ENCODE measurements at places on chromosomes 13 and 19.

GRCh38 chr13:79874396-79875360 is 393.7 kb downstream of the NDFIP2 start:
- no peak for DNase-seq

DNA sequence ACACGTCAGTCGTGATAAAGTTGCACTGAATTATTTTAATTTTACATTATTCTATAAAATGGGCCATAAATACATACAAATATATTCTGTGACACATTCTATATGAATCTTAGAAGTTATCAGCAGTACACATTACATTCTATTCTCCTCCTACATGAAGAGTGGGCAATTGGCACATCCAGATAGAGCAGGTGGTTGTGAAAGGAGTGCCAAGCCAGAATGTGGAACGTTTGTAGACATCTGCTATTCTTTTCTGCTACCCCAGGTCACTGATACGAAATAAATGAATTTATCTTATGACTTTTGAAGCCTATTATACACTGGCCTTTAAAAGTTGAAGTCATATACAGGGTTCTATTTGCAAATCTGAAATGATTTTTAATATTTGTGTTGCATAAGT is 373.2 kb downstream of the PCDH17 start:
- DNase-seq, result no peak

DNA sequence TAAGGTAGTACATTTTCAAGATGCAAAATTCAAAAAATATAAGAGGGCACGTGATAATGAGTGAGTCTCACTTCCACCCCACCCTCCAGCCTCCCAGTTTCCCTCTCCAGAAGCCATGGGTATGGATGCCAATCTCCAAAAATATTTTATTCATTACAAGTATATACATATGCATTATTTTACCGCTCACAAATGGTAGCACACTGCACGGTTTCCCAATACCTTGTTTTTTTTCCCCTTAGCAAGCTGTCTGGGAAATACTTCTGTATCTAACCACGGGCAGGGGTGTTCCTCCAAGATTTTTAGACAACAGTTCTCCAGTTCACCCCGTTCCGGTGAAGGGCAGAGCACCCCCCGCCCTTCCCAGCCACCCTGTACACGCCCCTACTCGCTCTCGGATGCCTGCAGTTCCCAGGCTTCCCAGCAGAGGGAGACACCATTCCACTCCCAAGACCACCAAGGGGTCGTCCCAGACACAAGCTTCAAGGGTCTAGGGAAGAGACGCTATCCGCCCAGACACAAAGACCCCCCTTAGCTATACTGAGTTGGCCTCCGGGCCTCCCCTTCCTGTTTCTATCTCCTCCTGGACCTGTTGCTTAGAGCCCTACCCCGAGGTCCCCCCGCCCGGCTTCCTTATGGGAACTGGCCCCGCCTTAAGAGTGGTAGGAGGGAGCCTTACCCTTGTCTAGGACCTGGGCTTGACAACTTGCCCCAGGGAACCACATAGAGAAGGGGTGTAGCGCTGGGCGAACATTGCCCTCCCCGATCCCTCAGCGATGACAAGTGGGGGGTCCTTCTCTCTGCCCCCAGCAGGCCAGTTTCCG is 1.1 kb upstream of the FXYD3 start:
- DNase-seq, result peak; percentile 43

- DNase-seq, result peak; percentile 96
These were observed 13.6 kb downstream of the LCP1 start for GRCh38 chr13:46168341-46168740.

DNA sequence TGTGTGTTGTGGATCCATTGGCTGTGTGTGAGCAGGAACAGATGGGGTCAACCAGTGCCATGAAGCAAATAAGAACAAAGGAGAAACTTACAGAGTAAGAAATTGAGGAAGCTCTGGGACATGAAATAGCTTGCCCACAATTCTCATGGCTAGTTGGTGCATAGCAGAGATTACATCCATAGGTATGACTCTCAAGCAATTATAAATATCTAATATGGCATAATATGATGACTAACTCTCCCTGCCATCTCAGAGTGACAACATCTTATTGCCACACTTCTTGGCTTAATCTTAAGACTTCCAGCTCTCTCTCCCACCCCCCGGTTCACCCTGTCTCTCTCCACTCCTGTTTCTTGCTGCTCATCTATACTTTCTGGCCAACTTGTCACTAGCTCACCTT is 53.3 kb downstream of the OXGR1 start:
- no peak for DNase-seq

GRCh38 chr13:48533961-48534600 is 1.2 kb upstream of the RCBTB2 start:
- peak; percentile 51 for DNase-seq

DNA sequence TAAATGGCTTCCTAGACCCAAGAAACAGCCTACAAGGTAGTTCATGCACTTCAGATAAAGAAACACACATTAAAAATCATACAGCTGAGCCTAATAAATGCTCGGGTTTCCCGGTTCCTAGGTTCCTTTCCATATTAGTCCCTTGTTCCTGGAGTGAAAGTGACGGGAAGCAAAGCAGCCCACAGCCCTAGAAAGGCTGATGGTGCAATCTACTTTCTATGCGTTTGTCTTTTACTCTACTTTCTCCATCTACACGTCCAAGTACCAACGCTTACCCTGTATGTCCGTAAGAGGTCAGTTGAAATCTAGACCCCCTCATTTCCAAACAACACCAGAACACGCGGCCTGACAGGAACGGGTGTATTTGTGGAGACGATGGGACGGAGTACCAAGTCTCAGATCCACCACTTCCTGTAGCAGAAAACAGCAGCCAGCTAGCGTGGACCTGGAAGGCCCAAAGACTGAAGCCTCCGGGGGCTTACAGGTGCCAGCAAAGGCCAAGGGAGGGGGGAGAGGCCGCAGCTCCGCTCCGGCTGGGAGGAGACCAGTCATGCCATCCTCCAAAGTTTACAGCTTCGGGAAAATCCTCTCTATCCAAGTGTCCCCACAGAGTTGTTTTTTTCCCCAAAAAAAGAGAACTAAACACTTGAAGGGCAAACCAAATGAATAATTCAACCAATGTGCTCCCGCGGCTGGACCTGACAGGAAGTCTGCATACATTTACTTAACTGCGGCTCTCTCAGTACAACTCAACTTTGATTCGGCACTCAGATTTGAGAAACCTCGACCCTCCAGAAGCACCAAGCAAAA is 34.1 kb downstream of the STK24 start:
- DNase-seq, result peak; percentile 32

DNA sequence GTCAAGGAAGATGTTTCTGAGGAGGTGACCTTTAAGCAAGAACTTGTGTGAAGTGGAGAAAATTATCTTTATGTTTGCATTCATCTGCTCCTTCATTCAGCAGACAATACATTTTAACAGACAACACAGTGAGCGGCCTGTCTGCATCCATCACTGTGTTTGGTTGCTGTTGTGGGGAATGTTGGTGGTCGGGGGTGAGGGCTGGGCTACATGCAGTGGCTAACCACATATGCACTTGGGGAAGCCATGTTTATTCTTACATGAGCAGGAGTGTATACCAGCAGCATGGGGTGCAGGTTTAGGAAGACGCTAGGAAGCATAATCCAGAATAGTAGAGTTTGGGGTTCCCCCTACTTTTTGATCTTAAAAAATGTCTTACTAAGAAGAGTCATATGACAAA is 66.4 kb downstream of the DHRS12 start:
- DNase-seq, result peak; percentile 41

DNA sequence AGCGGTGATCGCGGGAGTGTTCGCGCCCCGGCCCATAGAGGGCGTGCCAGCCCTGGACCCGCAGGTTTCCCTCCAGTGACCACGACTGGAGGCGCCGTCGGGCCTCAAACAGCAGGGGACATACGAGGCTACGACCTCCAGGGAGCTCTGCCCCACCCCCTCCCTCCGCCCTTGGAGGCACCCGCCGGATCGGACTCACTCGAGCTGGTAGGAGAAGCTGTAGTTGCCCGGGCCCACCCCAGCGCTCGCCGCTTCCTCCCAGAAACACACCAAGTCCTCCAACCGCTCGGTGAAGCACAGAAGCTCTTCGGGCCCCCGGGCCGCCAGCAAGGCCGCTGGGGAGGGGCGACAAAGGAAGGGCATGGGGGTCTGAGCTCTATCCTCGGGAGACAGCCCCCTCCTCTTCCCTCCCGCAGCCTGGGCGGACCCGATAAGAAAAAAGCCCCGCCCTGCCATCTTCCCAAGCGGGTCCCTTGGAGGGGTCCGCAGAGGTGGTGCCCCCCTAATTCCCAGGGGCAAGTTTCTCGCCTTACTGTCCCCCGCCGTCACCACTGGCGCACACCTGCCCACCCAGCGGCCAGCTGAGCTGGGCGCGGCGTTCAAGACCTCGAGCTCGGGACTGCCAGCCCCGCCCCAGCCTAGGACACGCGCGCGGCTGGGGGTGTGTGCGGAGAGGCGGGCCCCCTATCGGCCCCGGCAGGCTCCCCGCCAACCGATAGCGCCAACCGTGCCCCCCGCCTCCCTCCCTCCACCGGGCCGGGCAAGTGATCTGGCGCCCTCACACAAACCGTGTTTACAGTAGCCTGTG is 1.0 kb downstream of the EPOR start:
- DNase-seq, result peak; percentile 72

DNA sequence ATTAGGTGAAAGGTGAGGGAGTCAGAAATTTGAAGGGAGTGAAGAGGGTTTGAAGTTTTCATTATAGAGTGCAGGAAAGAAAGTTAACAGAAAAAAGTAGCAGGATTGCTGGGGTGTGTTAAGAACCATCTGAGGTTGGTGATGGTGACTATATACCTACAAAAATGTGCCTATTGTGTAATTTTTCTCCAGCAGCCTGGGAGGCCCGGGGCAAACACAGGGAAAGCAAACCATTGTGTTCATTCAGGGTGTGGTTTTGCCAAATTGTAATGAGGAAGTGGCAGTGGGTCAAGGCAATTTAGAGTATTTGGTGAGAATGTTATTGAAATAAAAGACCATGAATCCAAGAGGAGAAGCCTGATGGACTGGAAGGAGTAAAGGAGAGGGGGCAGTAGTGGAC is 8.2 kb upstream of the SUCLA2 start:
- peak; percentile 85 for DNase-seq

DNA sequence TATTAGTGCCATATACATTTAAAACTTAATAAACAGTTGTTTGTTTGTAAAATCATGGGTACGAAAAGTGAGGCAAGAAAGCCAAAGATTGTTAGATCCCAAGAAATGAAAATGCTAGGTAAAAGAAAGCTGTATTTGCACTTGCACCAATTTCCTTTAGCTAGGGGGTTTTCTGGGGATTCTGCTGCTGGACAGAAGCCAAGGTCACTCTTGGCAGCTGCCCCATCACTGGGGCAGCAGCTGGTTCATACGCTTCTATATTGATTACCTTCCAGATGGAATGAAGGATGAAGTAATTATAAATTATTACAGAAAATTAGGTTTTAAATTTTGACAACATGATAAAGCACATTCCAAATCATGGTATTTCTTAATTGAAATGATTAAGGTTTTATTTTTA is 127.4 kb downstream of the SLITRK5 start:
- no peak for DNase-seq

GRCh38 chr13:40613914-40614313 is 52.5 kb downstream of the FOXO1 start:
- DNase-seq, result no peak

DNA sequence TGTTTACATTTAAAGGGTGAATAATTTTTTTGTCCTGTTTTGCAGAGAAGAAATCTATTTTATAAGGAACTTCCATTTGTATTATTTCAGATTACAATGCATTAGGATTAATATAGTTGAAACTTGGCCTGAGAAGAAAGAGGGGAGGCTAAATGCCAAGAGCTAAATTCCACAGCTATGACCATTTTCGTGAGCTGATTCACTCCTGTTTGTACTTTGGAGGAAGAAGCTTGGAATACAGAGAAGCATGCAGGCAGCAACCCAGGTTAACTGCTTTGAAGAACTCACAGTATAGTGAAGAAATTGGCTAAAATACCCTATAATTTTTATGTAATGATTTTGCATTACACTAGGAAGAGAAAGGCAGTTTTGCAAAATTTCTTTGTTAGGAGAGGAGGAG is 309.4 kb upstream of the KLF12 start:
- DNase-seq, result no peak

DNA sequence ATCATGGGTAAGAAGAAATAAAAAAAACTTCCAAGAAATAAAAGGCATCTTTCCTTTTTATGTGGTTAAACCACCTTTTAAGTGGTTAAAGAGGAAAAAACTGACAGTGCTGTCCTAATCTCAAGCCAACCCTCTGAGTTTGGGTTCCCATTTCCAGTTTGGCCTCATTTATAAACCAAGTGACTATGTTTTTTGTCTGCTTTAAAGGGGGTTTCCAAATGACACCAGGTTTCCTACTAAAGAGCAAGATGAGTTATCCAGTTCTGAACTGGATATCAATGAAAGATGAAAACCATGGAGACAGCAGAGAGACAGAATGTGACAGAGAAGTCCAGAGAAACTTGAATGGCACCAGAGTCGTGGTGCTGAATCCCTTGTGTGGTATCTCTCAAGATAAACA is 251.5 kb downstream of the ABCC4 start:
- DNase-seq, result no peak

GRCh38 chr13:24080134-24080533 is 80.4 kb upstream of the SPATA13 start:
- DNase-seq, result no peak

DNA sequence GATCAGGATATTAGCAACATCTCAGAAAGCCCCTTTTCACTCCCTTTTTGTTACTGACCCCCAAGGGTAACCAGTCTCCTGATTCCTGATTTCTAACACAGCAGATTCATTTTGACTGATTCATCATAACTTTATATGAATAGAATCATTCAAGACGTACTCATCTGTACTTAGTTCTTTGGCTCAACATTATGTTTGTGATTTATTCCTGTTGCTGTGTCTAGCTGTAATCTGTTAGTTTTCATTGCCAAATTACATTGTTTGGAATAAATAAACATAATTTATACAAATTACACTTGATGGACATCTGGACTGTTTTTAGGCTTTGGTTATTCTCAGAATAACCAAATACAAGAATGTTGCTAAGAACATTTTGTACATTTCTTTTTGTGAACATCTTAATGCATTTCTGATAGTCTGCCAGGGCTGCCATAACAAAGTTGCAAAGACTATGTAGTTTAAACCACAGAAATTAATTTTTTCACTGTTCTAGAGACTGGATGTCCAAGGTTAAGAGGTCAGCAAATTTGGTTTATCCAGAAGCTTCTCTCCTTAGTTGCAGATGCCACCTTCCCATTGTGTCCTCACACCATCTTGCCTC is 62.8 kb upstream of the EDNRB start:
- no peak for DNase-seq

DNA sequence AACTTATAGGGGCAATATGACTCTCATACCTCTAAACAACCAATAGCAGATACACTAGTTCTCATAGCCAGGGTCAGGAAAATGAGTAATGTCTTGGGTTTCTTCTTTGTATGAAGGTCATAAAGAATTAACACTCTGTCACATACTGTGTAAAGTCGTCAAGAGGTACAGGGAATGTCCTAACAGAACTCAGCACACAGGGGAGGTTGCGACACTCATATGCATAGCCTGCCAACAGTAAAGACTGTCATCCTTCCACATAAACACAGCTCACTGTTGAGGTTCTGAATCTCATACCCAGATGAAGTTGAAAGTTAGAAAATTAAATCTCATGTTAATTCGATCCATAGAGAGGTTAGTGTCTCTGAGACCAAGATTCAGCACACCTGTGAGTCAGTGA is 34.2 kb upstream of the ZNF254 start:
- peak; percentile 53 for DNase-seq

GRCh38 chr19:39823686-39824085 is 10.3 kb downstream of the DYRK1B start:
- DNase-seq, result no peak

- DNase-seq, result no peak
These were observed 22.6 kb upstream of the USP12 start for GRCh38 chr13:27194209-27194608.

All from NB4 (cell line).